Upper lobe of right lung (tissue), 1 donor: ENCODE measurements at places on chromosomes 1 and 21. TPM values are rescaled to one million over a fixed set of nuclear protein-coding genes. Genes with fewer than 3 reads are reported as not detected.
A peak's percentile ranks its signal among the peaks of the same experiment; 100 is the strongest.

Gene TRIM67
- total RNA-seq = not detected

Gene NHLH2
- total RNA-seq = 0.32 TPM

Gene OLFML3
- 43.5 TPM for total RNA-seq

Gene CFHR5
- total RNA-seq = not detected

Gene PADI4
- 2.3 TPM for total RNA-seq

Gene SELL
- 12.1 TPM for total RNA-seq

Gene ADGRB2
- 0.69 TPM for total RNA-seq

Gene MX2
- 23.0 TPM for total RNA-seq

Gene OLIG2
- total RNA-seq = not detected

Gene FCMR
- total RNA-seq = 12.6 TPM

- H3K36me3 ChIP-seq = no peaks in the 10 kb centered on the region
- H3K27ac ChIP-seq = no peak overlapping the region
- no peak overlapping the region for H3K4me3 ChIP-seq
- H3K27me3 ChIP-seq = no peaks in the 10 kb centered on the region
These were observed 62.0 kb upstream of the ABCG1 start for GRCh38 chr21:42156690-42157605.

GRCh38 chr1:85850238-85850637 lies 142.0 kb upstream of the ZNHIT6 start:
- DNase-seq = no peak
- H3K36me3 ChIP-seq = no peaks in the 10 kb centered on the region
- peaks cover 5% of the 10 kb centered on the region for H3K4me1 ChIP-seq

DNA sequence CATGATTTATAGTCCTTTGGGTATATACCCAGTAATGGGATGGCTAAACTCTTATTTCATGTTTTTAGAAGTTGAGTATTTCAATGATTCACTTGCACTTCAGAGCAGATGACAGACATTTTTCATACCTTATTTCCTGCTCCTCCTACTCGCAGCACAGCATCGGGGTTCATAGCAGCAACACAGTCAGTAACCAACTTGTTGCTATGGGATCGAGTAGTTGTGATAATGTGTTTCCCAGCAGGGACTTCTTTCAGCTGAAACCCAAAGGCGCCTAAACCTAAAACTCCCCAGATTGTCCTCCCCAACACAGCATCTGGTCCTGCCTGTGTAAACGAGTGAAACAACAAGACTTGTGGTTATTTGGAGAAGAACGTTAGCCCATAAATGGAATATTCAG lies 16.3 kb upstream of the EPRS1 start:
- H3K4me1 ChIP-seq = no peaks in the 10 kb centered on the region
- no peaks in the 10 kb centered on the region for H3K27me3 ChIP-seq
- DNase-seq = no peak
- no peak overlapping the region for H3K27ac ChIP-seq

DNA sequence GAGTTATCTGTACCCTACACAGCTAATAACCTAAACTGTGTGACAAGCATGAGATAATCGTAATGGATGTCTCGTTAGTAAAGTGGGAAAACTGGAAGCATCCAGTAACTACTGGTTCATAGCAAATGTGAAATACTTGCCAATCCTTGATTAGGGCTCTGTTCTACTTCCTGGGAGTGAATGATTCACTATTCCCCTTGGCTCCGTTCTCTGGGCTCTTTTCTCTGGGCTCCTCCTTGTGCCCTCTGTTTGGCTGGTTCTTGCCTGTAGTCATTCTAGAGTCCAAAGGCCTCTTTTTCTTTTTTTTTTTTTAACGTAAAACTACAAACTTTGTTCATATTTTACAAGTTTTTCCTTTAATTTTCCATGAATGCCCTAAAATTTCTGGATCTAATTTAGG lies 465.8 kb upstream of the PLXNA2 start:
- no peak overlapping the region for H3K4me3 ChIP-seq
- no peak overlapping the region for H3K27ac ChIP-seq
- H3K4me1 ChIP-seq = no peaks in the 10 kb centered on the region
- H3K36me3 ChIP-seq = no peaks in the 10 kb centered on the region

DNA sequence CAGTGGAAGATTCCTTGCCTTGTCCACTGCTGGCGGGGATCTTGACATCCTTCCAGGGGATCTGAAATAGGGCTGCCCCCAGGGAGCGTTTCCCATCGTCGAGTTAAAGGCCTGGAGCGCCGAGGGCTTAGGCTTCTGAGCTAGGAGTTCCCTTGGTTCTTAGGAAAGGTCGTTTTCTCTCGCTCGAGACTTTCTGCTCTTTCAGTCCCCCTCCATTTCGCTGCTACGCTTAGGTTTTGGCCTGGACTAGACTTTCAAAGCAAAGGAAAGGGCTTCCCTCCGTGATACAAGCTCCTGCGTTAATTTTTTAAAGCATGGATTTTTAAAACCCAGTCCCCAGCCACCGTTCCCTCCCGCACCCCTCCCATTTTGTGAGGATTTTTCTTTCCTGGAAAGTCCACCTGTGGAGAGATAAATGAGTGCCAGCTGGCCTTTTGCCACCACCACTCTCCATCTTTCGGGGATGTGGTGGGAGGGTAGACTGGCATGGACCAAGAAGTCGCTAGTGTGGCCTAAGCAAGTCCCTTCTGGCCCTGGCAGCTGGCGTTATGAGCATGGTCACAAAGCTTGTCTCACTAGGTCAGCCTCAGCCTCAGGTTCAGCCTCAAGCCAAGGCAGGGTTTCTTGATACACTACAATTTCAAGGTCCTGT lies 9.2 kb downstream of the NR5A2 start:
- H3K27me3 ChIP-seq = peaks cover 96% of the 10 kb centered on the region
- no peak overlapping the region for H3K4me3 ChIP-seq
- no peaks in the 10 kb centered on the region for H3K36me3 ChIP-seq
- peaks cover 11% of the 10 kb centered on the region for H3K4me1 ChIP-seq
- H3K27ac ChIP-seq = no peak overlapping the region
- DNase-seq = no peak

DNA sequence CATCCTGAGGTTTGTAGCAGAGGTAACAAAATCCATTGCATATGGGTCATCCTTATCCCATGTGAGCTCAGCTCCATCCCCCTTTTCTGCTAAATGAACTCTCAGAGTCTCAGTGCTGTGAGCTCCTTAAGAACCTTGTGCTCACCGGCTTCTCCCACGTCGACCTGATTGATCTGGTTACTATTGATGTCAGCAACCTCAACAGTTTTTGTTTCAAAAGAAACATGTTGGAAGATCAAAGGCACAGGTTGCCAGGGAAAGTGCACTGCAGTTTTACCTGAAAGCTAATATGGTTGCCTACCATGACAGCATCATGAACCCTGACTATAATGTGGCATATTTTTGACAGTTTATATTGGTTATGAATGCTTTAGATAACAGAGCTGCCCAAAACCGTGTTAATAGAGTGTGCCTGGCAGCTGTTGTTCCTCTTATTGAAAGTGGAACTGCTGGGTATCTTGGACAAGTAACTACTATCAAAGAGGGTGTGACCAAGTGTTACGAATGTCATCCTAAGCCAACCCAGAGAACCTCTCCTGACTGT lies 131.4 kb downstream of the HS2ST1 start:
- H3K27me3 ChIP-seq = no peaks in the 10 kb centered on the region
- no peak overlapping the region for H3K4me3 ChIP-seq
- no peaks in the 10 kb centered on the region for H3K36me3 ChIP-seq
- H3K27ac ChIP-seq = no peak overlapping the region
- no peaks in the 10 kb centered on the region for H3K4me1 ChIP-seq
- no peak for DNase-seq

DNA sequence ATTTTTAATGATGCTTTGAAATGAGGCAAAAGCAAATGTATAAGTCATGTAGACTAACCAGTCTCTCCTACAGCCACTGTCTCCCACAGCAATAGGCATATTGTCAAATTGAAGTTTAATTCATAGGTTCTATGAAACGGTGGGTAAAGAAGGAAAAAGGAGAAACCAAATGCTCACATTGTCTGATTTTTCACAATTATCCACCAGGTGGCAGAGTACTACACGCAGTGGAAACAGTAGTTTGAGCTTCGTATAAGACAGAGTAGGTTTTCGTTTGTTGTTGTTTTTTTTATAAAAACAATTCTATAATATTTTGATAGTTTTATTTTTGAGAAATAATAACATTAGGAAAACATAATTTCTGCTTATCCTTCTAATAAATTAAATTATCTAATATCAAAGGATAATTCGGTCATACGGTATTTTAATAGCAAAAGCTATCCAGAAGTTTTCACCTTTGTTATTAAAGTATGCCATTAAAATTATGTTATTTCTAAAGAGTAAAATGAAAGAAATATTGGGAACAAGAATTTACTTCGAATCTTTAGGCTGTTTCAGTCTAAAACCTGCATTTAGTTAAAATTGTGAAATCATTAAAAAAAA lies 39.1 kb downstream of the TYW3 start:
- H3K4me3 ChIP-seq = no peak overlapping the region
- no peak for DNase-seq
- H3K27me3 ChIP-seq = no peaks in the 10 kb centered on the region
- no peaks in the 10 kb centered on the region for H3K36me3 ChIP-seq
- H3K4me1 ChIP-seq = no peaks in the 10 kb centered on the region
- H3K27ac ChIP-seq = no peak overlapping the region

GRCh38 chr1:202505356-202505755 lies 156.9 kb downstream of the PPP1R12B start:
- H3K4me1 ChIP-seq = no peaks in the 10 kb centered on the region
- H3K36me3 ChIP-seq = peaks cover 18% of the 10 kb centered on the region
- H3K27me3 ChIP-seq = no peaks in the 10 kb centered on the region
- no peak for DNase-seq
- no peak overlapping the region for H3K4me3 ChIP-seq
- no peak overlapping the region for H3K27ac ChIP-seq

DNA sequence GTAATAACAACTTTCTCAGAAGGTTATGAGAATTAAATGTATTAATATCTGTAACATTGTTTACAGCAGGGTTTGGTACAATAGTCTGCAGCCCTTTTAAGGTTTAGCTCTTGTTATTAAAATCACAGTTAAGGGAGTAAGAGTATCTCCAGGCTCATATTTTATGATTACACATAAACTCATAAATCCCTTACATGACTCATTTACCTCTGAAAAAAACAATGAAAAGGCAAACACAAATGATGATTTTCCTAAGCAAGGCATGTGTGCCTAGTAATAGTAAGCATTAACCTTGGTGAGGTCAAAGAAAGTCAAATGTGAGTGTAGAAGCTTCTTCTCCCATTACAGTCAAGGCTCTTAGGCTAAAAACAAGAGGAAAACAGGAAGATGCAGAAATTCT lies 84.5 kb upstream of the ADGRL4 start:
- H3K27me3 ChIP-seq = no peaks in the 10 kb centered on the region
- H3K4me1 ChIP-seq = no peaks in the 10 kb centered on the region
- no peak overlapping the region for H3K27ac ChIP-seq

GRCh38 chr21:14768042-14768441 lies 221.9 kb upstream of the SAMSN1 start:
- no peak overlapping the region for H3K27ac ChIP-seq
- no peak overlapping the region for H3K4me3 ChIP-seq

- no peak overlapping the region for H3K27ac ChIP-seq
- no peaks in the 10 kb centered on the region for H3K36me3 ChIP-seq
- peaks cover 21% of the 10 kb centered on the region for H3K27me3 ChIP-seq
- no peak for DNase-seq
- H3K4me3 ChIP-seq = no peak overlapping the region
These were observed 221.1 kb downstream of the NPHP4 start for GRCh38 chr1:5770981-5771765.

- H3K4me1 ChIP-seq = peaks cover 6% of the 10 kb centered on the region
- H3K27ac ChIP-seq = no peak overlapping the region
- no peaks in the 10 kb centered on the region for H3K36me3 ChIP-seq
- H3K27me3 ChIP-seq = peaks cover 29% of the 10 kb centered on the region
- H3K4me3 ChIP-seq = no peak overlapping the region
These were observed 1.0 kb downstream of the RNF223 start for GRCh38 chr1:1072849-1073742.

DNA sequence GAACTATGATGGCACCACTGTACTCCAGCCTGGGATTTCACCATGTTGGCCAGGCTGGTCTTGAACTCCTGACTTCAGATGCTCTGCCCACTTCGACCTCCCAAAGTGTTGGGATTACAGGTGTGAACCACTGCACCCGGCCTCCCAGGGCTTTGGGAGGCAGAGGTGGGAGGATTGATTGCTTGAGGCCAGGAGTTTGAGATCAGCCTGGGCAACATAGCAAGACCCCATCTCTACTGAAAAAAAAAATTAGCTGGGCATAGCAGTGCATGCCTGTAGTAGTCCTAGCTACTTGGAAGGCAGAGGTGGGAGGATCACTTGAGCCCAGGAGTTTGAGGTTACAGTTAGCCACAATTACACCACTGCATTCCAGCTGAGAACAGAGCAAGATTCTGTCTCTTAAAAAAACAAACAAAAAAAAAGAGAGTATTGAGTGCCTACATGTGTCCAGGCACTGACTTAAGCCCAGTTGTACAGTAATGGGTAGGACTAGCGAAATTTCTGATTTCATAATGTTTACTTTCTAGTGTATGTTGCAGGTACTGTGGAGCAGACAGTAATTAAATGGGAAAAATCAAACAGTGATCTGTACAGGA lies 4.2 kb downstream of the MANEAL start:
- H3K36me3 ChIP-seq = peaks cover 32% of the 10 kb centered on the region
- H3K27me3 ChIP-seq = no peaks in the 10 kb centered on the region
- no peak overlapping the region for H3K27ac ChIP-seq
- peaks cover 15% of the 10 kb centered on the region for H3K4me1 ChIP-seq
- H3K4me3 ChIP-seq = no peak overlapping the region
- peak; percentile 19 for DNase-seq

- H3K27me3 ChIP-seq = no peaks in the 10 kb centered on the region
- no peak overlapping the region for H3K4me3 ChIP-seq
- DNase-seq = no peak
- H3K36me3 ChIP-seq = peaks cover 10% of the 10 kb centered on the region
- no peaks in the 10 kb centered on the region for H3K4me1 ChIP-seq
These were observed 17.6 kb downstream of the OSCP1 start for GRCh38 chr1:36432616-36433015.

GRCh38 chr1:245690946-245691541 lies 536.3 kb downstream of the KIF26B start:
- no peaks in the 10 kb centered on the region for H3K36me3 ChIP-seq
- DNase-seq = no peak
- no peak overlapping the region for H3K4me3 ChIP-seq
- no peak overlapping the region for H3K27ac ChIP-seq

GRCh38 chr21:29582855-29583254 lies 284.1 kb downstream of the BACH1 start:
- H3K4me1 ChIP-seq = no peaks in the 10 kb centered on the region
- H3K36me3 ChIP-seq = no peaks in the 10 kb centered on the region
- H3K27ac ChIP-seq = no peak overlapping the region
- no peak overlapping the region for H3K4me3 ChIP-seq
- no peak for DNase-seq

DNA sequence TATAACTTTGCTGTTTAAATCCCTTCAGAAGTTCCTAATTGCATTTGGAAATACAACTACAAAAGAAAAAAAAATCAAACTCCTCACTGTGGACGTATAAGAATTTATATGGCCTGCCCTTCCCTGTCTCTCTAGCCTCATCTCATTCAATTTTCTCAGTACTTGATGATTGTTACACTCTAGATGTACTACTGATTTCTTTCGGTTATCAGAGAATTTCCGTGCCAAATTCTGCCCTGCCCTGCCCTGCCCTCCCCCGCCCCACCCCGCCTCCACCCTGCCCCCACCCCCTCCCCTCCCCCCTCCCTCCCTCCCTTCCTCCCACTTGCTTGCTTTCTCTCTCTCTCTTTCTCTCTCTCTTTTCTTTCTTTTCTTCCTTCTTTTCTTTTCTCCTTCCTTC lies 71.7 kb upstream of the MPC2 start:
- H3K27me3 ChIP-seq = no peaks in the 10 kb centered on the region
- peaks cover 51% of the 10 kb centered on the region for H3K36me3 ChIP-seq
- H3K27ac ChIP-seq = no peak overlapping the region
- no peaks in the 10 kb centered on the region for H3K4me1 ChIP-seq
- H3K4me3 ChIP-seq = no peak overlapping the region

- no peaks in the 10 kb centered on the region for H3K4me1 ChIP-seq
- no peak overlapping the region for H3K4me3 ChIP-seq
- no peak for DNase-seq
- H3K27ac ChIP-seq = no peak overlapping the region
These were observed 500.0 kb upstream of the RUNX1 start for GRCh38 chr21:35548904-35549615.
